Fibroblast of skin of right quadriceps (primary cell): ENCODE measurements at places on chromosomes 6 and 20.

DNA sequence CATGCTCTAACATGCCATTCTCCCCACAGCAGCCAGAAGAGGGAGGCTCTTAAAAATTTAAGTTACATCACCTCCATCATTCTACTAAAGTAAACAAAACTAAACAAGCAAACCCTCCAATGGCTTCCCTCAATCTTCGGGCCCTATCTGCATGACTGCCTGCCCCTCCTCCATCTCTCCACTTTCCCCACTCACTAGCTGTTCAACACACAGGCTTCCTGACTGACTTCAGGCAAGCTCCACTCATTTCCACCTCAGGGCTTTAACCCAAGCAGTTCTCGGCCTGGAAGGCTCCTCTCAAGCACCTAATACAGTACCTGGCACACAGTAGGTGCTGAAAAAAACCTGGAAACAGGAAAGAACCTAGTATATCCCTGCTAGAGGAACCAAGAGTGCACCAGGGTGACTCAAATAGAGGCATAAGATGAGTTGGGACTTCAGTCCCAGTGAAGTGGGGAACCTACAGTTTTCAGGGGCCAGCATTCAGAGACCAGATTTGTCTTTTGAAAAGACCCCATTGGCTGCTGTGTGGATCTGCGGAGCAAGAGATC, 2.8 kb downstream of the AHCY start:
- no peak for DNase-seq

DNA sequence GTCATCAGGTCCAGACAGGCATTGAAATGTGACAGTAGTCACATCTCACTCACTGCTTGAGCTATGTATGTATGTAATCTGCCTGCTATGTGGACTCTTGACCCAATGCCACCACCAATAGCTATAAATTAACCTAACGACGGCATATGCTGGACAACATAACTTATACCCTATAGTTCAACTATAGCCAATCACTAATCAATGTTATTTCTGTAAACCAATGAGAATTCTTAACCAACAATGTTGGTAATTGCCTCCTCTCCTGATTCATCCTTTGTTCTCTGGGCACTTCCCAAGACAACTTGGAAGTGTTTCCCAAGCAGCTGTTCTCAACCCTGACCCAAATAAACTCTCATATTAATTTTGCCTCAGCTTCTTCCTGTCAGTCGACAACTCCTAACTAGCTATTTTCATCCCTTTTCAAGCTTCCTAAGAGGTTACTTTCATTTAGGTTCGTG, 24.1 kb upstream of the SERPINB1 start:
- peak; percentile 48 for DNase-seq

- DNase-seq = no peak
These were observed 170.1 kb upstream of the PHACTR1 start for GRCh38 chr6:12546410-12547002.

GRCh38 chr6:16166871-16167608, 38.2 kb downstream of the MYLIP start:
- no peak for DNase-seq

DNA sequence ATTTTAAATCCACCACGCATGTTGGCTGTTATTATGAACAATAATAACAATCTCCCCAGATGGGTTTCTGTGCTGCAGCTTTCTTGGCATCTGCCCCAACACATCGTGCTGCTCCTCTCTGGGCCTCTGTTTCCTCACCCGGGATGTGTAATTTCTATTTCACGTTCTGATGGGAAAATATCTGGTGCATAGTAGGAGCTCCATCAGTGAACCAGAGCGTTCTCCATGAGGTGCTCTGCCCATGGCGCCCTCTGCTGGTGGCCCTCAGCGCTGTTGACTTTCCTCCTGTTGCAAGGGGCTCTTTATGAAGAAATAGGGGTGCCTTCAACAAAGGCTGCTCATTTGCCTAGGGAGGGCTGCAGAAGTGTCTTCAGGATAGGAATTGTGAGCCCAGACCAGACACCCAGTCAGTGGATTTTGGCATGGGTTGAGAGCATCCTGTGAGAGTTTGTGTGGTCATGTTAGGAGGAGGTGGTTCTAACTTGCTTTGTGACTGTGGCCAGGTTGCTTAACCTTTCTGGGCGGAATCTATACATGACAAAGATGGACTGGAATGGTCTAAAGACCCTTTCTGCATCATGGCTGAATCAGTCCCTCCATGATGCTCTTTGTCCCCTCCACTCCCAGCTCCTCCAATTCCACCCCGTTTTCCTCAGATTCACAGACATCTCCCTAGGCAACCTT, 8.1 kb downstream of the SCRT2 start:
- peak; percentile 16 for DNase-seq

DNA sequence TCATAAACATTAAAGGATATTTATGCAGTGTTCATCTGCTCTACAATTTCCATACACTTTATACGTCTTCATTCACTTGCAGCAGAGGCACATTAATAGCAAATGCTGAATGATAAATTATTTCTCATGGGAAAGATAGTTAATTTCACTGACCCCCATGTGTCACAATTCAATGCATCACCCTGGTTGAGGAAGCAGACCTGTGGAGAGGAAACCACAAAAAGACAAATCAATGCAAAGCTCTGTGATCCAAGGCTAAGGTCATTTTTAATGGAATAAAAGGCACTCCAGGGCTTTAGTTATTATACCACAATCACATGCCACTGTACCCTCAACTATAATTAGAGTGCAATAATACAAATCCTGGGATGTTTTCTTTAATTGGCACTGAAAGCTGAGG, 40.3 kb upstream of the TENT5A start:
- DNase-seq = peak; percentile 57

GRCh38 chr6:84638286-84638685, 126.1 kb downstream of the TBX18 start:
- DNase-seq = no peak

DNA sequence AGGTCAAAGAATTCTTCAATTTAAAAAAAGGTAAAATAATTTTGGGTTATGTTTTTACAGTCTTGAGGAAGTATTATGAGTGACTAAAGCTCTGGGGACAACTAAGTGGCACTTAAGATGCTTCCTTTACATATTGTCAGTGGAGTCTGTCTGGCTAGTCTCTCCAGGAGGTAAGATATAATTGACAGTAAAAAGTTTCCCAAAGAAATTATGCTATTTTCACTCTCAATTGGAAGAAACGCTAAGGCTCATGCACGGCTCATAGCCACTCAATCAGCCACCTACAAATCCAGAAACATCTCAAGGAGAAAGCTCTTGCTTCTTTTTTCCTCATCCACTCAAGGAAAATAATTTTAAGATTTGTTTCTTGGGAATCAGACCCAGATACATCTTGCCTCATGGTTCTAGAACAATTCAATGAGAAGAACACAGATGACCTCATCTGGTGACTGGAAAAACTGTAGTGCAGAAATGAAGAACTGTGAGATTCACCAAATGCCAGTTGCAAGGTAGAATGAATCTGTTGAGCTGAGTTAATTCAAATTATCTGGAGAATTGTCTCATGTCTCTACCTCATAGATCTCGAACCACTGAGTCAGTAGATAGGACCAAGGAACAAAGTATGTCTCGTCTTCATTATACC, 252.9 kb downstream of the TPBG start:
- DNase-seq = no peak

DNA sequence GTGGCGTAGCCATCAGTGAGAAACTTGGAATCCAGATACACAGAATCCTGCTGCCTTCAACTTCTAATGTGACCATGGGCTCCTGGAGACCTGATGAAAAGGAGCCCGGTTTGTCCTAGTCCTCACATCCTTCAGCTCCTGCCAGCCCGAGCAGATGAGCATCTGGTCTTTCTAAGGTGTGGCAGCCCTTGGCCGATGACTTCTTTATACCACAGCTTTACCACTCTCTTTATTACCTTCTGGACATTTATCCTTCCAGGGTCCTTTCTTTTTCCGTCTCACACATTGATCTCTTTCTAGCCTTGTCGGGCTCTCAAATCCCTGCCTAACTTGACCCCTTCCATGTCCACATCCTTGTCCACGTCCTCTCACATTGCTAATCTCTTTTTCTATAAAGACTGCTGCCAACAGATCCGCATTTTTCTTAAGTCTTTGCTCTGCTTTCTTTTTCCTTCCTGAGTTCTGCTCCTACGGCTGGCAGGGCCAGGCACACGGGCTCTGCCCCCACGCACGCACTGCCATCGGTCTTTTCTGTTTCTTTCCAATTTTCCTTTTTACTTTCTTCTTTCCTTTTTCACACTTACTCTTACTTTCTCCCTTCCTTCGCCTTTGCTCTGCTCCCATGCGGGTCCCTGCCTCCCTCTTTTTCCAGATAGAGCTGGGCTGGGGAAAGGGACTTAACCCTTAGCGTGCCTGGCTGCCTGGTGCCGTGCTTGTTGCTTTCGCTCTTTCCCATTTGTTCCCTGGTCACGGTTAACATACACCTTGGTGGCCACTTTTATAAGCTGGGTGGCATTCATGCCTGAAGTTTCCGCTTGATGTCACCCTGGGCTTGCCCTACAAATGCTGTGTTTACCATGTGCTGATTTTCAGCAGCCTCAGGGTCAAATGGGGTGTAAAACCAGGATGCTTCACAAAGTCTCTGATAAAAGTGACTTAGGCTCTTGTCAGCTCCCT, 9.4 kb upstream of the GMPR start:
- no peak for DNase-seq

DNA sequence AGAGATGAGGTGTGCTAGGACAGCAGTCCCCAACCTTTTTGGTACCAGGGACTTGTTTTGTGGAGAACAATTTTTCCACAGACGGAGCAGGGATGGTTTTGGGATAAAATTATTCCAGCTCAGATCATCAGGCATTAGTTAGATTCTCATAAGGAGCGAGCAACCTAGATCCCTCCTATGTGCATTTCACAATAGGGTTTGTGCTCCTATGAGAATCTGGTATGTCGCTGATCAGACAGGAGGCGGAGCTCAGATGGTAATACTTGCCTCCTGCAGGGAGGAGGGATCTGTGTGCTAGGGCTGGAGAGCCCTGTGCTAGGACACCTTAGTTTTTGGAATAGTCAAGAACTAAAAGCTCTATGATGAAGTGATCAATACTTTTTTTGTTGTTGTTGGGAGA, 2.5 kb downstream of the SMIM13 start:
- DNase-seq = peak; percentile 68

DNA sequence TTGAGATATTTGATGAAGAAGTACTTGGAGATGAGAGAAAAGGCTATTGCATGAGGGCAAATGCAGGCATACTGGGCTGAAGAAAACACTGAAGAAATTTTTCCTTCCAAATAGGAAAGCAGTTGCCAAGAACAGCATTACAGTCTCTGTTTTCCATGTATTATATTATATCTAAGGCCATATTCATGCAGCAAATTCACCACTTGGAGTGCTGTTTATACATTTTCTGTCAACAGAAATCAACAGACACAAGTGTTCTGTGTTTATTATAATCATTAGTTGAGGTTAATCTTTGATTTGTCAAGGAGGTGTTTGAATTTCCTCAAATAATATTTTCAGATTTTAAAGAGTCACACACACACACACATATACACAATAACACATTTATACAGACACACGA, 268.8 kb upstream of the PLCB4 start:
- no peak for DNase-seq

GRCh38 chr20:61582196-61582923, 330.3 kb downstream of the CDH4 start:
- no peak for DNase-seq

DNA sequence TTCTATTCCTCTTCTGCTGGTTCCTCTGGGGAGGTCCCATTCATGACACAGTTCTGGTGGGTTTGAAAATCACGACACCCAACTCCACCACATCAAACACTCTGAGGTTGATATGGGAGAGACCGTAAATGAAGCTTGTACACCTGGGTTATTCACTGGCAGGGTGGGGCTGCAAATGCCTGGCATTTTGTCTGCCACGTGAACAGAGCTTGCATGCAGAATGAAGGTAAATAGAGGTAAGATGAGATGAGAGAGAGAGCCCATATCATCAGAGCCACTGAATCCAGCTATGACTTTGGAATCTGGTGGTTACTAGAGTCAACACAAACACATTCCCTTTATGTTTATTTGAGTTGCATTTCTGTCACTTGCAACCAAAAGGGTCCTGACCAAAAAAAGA, 97.4 kb downstream of the BANF2 start:
- no peak for DNase-seq

- no peak for DNase-seq
These were observed 50.7 kb downstream of the EZR start for GRCh38 chr6:158768436-158768835.

- peak; percentile 33 for DNase-seq
These were observed 179.7 kb upstream of the MYLIP start for GRCh38 chr6:15948930-15949900.

- no peak for DNase-seq
These were observed 11.3 kb downstream of the BMP7 start for GRCh38 chr20:57255183-57255582.

- no peak for DNase-seq
These were observed 121.2 kb downstream of the CD109 start for GRCh38 chr6:73817253-73817652.

DNA sequence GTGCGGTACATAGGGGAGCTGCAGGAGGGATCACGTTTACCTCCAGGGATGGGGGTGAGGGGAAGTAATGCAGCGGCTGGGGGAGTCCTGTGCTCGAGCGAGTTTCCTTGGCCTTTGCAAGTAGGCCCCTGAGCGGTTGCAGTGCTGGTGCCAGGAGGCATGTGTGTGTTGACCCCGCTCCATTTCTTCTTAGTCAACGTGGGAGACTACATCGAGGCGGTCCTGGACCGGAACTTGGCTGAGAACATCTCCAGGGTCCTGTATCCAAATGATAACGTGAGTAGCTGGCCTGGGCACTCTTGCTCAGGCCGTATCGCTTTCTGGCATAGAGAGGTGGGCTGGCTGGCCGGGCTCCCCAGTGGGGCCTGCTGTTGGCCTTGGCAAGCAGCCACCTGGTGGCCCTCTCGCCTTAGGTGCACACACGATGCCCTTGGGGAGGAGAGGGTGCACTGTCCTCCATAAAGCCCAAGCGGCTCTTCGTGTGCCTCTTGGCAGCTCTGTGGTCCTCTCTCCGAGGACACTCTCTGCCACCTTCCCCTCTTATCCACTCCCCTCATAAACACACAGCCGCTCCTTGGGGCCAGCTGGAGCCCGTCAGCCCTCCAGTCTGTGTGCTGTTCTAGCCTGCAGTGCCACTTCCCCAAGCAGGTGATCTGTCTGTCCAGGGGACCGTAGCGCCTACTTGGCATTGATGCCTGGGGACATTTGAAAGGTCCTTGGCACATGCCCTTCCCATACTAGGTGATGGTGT, 29.3 kb downstream of the PYGB start:
- no peak for DNase-seq

- no peak for DNase-seq
These were observed 89.8 kb downstream of the ATRN start for GRCh38 chr20:3560578-3560977.

- no peak for DNase-seq
These were observed 59.3 kb downstream of the GRM4 start for GRCh38 chr6:34086558-34086957.

DNA sequence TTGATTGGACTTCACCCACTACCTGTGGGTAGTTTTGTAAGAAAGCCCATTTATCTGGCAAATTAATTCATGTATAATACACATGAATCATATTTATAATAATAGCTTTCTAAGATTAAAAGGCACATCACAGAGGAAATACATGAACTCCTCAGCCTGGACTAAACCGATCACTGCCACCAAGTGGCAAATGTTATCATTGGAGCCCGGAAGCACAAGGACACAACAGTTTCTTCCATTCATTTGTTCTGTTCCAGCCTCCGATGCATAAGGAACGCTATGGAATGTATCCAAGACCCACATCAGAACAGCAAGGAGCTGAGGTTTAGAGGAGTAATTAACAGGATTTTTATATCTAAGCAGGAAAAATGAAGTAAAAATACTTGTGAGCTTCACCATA, 13.9 kb upstream of the IPCEF1 start:
- DNase-seq = peak; percentile 64

- DNase-seq = no peak
These were observed 187.6 kb downstream of the CLIC5 start for GRCh38 chr6:45827952-45828530.

- DNase-seq = no peak
These were observed 2.0 kb downstream of the COL19A1 start for GRCh38 chr6:69868252-69868804.
